ENCODE measurements at places on chromosomes 5 and 9.

DNA sequence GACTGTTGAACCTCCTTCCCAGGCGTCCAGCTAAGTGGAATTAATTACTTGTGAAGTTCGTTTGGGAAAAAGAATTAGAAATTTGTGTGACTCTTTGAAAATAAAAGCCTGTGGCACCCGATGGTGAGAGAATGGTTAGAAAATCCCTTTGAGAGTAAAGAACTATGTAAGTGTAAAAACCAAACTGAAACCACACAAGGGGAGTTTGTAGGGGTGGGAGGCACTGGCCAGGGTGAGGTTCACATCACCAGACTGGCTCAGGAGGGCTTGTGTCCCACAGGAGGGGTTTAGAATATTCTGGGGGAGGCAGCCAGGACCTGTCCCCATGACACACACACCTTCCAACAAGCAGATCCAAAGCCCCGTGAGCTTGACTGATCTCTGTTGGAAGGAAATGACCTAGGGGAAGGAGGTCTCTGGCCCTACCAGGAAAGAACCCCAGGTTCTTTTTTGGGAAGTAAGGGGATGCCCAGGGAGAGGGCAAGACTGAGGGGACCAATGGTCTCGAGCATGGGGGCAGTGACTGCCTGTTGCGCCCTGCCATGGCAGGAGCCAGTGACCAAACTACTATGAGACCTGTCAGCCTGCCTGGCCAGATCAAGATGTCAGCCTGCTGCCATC lies 4.3 kb downstream of the SPATA24 start:
- DNase-seq = no peak

DNA sequence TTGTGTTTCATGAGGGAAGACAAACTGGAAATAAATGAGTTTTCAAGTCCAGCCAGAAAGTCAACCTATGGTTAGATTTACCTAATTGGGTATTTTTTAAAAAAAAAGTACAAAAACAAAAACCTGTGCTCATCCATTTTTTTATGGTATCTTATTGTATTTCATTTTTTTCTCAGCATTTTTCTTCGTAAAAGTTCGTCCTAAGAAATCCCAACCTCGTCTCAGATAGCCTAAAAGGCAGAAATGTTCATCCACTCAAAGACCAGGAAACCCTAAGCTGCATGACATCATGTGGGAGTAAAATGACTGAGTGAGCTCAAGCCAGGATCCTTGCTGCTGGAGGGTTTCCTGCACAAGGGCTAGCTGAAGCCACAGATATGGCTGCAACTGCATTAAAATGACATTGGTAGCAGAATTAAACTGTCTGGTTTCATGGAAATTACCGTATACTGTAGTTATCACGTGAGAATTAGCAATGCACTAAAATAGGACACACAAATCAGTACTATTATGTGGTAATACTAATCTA lies 70.4 kb downstream of the NFIB start:
- no peak for DNase-seq

GRCh38 chr9:75064307-75065025 lies 23.5 kb downstream of the NMRK1 start:
- DNase-seq = no peak

- no peak for DNase-seq
Observed at GRCh38 chr9:14993901-14994554, 83.8 kb upstream of the FREM1 start.

DNA sequence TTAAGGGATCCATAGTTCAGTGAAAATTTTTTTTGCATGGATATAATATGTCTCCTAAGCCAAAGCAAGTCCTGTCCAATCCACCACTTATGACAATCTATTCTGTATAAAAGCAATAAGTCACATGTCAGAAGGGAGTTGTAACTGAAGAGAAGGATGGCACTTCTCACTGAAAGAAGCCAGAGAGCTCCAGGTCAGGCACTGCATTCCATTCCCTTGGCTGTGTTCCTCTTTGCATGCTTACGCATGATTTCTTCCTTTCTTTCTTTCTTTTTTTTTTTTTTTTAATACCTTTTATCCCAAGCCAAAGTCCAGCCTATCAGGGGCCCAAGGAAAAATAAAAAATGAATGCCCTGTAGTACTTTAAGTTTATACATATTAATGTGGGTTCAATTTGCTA lies 39.8 kb downstream of the MAMDC2 start:
- DNase-seq = no peak

GRCh38 chr5:54590824-54591223 lies 73.3 kb downstream of the SNX18 start:
- DNase-seq = no peak

DNA sequence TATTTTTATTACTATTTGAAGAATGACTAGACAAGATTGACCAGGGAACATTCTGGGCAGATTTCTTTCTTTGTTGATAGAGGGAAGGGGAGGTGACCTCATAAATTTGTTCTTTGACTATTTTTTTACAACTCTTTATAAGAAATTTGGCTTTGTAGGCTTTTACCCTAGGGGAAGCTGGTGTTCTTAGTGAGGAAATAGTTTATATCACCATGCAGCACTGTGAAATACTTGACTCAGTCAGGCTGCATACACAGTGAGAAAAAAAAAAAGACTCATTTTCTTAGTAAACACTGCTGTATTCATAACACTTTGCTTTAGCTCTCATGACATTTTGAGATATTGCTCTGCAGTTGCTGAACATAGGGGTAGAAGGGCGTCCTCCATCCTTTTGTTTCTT lies 336.6 kb upstream of the PIK3R1 start:
- no peak for DNase-seq

DNA sequence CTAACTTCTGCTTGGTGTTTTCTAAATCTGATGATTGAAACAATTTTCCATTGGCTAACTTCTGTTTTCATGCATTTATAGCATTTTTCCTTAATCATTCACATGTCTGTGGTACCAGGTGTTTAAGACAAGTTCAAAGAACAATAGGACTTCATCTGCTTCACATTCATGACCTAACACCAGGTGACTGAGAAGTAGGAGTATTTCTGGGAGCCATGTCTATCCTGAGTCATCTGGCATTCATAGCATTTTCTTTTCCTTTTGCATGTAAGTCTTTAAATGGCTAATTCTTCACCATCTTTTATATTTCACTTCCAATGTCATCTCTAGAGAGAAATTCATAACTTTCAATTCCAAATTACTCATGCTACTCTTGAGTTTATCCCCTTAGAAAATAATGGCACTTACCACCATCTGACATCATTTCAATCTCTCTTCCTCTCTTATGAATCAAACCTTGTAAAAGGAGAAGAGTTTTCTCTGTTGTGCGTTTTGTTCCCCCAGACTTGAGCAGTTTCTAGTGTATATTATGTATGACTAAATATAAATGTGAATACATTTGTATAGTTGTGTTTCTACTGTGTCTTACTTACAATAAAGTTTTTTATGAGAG lies 1196.1 kb upstream of the CDH9 start:
- DNase-seq = no peak

GRCh38 chr5:159588941-159589340 lies 258.7 kb upstream of the IL12B start:
- no peak for DNase-seq

GRCh38 chr5:138874241-138874640 lies 894 bp downstream of the LRRTM2 start:
- no peak for DNase-seq

DNA sequence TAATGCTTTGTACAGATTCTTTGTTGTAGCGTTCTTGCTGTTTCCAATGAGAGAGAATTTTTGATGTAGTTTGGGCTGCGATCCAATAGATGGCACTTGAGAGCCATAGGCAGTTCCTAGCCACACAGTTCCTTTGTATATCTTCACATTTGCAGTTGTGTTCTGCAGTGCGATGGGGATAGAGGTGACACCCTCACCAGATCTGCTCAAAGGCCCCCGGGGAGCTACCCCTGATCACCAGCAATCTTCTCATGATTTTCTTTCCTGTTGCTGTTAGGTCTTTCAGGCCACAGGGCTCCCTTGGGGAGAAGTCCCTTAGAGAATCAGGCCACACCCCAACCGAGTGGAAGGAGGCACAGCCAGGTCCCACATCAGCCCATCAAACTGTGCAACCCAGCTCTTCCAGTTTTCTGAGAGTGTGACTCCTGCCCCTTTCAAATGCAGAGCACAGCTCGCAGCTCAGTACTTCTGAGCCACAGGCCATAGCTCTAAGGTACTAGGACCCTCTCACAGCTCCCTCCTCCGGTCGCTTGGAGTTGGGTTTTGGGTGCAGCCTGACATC lies 353.7 kb downstream of the SLCO4C1 start:
- no peak for DNase-seq

DNA sequence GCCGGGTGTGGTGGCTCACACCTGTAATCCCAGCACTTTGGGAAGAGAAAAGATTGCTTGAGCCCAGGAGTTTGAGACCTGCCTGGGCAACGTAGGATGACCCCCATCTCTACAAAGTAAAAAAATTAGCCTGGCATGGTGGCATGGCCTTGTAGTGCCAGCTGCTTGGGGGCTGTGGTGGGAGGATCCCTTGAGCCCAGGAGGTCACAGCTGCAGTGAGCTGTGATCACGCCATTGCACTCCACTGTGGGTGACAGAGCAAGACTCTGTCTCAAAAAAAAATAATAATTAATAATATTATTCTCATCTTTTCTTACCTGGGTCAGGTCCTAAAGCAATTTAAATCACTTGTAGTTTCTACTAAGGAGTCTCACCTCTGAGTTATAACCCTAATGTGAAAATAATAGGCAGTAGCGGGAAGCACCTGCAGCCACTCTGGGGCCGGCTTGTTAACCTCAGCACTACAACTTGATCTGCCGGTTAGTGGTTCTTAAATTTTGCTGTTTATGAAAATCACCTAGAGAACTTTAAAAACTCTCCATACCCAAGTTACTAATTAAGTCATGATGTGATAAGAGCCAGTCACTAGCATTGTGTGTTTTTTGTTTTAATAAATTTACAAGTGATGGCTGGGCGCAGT lies 29.4 kb upstream of the PCAT7 start:
- no peak for DNase-seq

DNA sequence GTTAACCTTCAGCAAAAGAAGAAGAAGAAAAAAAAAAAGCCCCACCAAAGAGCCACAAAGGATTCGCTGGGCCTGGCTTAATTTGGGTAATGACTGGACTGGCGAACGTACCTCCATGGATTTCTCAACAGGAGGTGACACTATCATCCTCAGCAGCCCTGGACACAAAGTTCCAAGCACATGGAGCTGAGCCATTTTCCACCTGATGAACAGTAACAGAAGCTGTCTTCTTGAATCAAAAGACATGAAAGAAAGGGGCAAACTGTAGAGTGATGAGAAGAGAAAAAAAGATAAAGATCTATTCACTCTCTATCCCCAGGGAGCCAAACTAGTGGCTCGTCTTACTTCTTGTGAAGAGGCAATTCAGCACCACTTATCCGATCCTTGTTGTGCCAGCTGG lies 150.2 kb upstream of the TRPM3 start:
- no peak for DNase-seq

GRCh38 chr9:99044827-99045226 lies 60.1 kb upstream of the TGFBR1 start:
- no peak for DNase-seq

DNA sequence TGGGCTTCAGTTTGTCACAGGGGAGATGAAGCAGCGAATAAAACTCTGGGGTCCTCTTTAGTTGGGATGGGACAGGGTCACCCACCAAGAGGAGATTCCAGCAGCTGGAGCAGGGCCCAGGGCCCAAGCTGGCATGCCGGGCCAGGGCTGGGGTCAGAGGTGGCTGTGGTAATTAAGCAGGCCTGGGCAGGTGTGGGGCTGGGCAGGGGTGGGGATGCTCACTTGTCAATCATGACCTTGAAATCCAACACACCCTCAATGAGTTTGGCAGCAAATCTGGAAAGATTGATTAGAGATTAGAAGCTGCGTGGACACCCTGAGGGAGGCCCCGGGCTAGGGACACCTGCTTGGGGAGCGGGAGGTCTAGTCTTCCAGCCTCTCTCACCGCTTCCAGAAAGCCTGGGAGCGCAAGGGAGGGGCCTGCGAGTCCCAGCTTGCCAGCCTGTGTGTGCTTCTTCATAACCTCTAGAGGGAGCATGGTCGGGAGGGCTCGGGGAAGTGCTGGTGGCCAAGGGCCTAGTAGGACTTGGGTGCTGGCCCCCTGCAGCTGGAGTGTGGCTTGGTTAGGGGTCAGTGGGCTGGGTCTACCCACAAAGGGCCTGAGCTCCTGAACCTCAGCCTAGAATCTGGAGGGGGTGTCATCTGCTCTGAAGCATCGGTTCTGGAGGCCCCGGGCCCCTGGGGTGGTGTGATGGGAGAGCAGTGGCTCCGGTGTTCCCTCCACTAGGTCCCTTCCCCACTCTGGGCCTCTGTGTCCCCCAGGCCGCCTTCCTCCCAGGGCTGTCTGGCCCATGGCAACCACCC lies 7.6 kb downstream of the CRAT start:
- no peak for DNase-seq

DNA sequence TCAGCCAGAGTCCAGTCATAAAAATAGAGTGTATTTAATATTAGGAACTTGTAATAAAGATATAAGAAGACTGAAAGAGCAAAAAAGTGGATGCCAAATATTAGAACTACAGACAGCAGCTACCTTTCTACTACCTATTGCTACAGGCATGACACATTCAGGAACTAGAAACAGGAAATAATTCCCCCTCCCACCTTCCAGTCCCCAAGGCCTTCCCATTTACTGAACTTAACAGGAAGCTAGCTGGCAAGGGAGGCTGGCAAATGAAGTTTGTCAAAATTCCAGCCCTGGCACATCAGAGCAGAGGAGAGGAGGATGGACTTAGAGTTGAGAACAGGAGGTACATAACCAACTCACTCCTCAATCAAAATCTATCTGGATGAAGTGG lies 50.2 kb upstream of the RIC1 start:
- DNase-seq = no peak

- no peak for DNase-seq
Observed at GRCh38 chr9:16482764-16483163, 387.7 kb downstream of the BNC2 start.

GRCh38 chr5:10306806-10307205 lies 896 bp downstream of the CMBL start:
- no peak for DNase-seq

GRCh38 chr9:133726401-133727276 lies 11.5 kb downstream of the SARDH start:
- DNase-seq = peak; percentile 37

DNA sequence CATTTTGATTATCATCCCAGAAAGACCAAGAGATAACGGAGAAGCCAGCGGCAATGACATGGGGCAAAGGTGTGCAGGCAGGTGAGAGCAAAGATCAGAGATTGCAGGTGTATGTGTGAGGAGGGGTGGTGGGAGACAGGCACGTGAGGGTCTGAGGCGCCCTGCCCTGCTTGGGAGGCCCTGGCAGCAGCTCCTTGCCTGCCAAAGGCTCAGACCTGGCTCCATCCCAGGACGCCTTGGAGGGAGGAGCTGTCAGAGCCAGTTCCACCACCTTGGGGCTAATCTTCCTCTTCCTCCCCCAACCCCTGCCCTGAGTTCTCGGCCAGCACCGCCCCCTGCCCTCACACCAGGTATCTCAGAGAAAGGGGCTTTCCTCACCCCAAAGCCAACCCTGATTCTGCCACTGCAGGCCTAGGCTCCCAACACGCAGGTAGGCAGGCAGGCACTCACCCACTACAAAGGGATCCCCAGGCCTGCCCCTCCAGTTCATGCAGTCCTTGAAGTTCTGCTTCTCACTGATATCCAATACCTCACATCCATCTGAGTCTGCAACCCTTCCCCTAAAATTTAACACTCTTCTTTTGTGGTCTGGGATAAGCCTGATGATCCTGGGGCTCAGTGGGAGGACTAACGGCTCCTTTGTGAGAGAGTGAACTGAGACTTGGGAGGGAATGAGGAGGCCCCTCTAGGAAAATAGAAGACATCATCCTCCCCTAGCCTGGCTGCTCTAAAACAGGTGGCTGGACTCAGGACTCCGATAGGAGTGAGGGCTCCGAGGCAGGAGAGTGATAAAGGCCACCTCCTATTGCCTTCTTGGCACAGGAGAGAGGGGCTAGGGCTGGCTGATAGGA lies 1.8 kb downstream of the AQP3 start:
- DNase-seq = peak; percentile 31
